Stimulated activated CD4-positive, alpha-beta T cell treated with anti-CD3 and anti-CD28 coated beads, Interleukin-4, amount 100 ng/mL, for 48 hours (primary cell): ENCODE measurements at places on chromosomes 7 and 10.

DNA sequence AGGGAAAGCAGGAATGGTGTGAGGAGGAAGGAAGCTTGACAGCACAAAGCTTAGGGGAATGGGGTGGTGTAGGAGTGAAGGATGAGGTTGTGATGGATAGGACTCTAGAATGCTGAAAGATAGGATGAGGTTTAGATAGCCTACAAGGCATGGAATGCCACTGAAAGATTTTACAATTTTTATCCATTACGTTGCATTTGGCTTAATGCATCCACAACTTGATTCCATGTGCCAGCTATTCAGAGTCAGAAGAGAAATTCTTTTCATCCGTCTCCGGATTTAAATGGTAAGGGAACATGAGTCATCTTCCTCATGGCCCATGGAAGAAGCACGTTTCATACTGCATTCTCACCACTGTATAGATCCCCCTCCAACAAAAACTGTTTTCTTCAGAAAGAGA lies 212.4 kb upstream of the BMPER start:
- DNase-seq = no peak

GRCh38 chr10:9939716-9940115 lies 1078.0 kb upstream of the CELF2 start:
- no peak for DNase-seq

DNA sequence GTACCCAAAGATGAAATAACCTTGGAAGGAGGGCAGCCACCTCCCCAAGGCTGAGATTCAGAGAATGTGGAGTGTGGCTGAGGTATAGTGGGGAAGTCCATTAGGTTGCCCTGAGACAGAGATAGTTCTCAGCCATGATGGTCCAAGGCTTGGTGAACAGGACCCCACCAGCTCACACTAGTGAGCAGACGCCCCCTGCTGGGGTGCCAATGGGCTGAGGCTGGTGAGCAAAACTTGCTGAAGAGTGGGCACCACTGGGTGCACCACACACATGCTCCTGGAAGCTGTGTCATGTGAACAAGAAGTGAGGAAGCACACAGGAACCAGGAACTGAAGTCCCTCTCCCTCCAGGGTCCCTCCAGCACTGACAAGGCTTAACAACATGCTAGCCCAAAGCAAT lies 8.9 kb downstream of the FBXL13 start:
- peak; percentile 24 for DNase-seq

DNA sequence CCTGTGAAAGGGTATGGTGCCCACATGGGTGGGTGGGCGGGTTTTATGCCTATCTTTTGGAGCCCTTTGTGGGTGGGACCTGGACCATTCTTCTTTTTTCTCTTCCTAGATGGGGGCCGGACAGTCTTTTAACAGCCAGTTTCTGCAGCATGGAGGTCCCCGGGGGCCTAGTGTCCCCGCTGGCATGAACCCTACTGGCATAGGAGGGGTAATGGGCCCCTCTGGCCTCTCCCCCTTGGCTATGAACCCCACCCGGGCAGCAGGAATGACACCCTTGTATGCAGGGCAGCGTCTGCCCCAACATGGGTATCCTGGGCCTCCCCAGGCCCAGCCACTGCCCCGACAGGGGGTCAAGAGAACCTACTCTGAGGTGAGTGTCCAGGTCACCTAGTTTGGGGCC lies 9.1 kb downstream of the ZMIZ2 start:
- no peak for DNase-seq

DNA sequence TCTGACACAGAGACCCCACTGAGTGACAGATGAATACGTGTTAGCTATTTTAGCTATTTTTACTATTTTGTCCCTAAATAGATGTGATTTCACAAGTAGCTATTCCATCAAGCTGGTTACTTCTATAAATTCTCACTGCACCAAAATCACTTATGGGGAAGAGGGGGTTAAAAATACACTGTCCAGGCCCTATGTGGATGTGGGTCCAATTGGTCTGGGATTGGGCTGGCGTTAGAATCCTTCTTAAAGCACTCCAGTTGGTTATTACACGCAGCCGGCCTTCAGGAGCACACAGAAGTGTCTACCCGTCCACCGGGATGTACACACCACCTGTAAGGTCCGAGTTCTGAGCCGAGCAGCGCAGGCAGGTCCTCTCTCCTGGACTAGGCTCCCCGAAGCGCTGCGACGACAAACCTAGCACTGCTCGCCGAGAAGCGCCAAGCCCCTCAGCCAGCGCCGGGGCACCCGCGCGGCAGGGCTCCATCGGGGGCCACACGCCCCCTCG lies 222.3 kb upstream of the MKLN1 start:
- DNase-seq = no peak
